A549 (cell line): ENCODE measurements at places on chromosomes 6 and 20. TPM values are rescaled to one million over a fixed set of nuclear protein-coding genes. Genes with fewer than 3 reads are reported as not detected.

Gene OPRL1
- 0.83 to 1.5 TPM (median 1.2 TPM) in 3 replicates for polyA plus RNA-seq

Gene RPS6KA2
- polyA plus RNA-seq, result 0.03 to 0.05 TPM in 2 of 3 replicates, not detected in the other

Gene CUL9
- 10.9 to 12.7 TPM (median 12.5 TPM) in 3 replicates for polyA plus RNA-seq

Gene MTHFD1L
- 27.2 to 32.0 TPM (median 30.8 TPM) in 3 replicates for polyA plus RNA-seq

DNA sequence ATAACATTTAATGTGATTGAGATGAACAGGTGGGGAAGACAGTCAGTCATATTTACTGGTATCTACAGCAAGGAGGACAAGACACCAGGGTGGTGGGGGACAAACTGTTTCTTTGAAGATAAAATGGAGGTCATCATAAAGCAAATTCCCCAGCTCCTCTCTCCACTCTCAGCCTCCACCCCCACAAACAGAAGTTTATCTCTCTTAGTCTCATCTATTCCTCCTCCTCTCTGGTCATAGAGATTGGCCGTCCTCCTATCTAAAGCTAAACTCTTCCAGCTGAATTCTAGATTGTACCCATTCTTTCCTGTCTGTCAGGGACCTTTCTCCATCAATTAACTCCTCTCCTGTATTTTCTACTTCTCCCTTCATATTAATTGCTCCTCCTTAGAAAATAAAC lies 71.1 kb downstream of the KIF6 start:
- DNase-seq, result no peak

- DNase-seq, result no peak
Measured at GRCh38 chr6:122749451-122750050, 30.0 kb upstream of the FABP7 start.

- DNase-seq, result no peak
Measured at GRCh38 chr6:138089325-138089724, 17.9 kb downstream of the PERP start.

GRCh38 chr6:53302678-53303360 lies 45.9 kb downstream of the ELOVL5 start:
- peak; percentile 51 for DNase-seq

- no peak for DNase-seq
Measured at GRCh38 chr6:5525209-5525608, 263.9 kb downstream of the FARS2 start.

DNA sequence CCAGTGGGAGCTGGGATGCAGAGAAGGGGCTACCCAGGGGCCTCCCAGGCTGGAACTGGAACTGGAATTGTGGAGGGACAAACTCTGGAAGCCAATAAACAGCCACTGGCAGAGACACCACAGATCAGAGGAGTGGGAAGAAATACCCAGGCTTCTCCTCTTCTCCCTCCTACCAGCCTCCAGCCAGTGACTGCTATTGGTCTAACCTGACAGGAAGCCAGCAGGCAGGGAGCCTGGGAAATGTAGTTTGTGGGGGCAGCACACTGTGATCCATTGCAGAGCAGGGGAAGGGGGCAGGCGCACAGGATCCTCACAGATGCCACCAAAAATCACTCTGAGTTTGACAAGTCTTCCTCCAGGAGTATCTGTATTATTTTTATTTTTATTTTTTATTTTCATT lies 12.1 kb upstream of the MLN start:
- peak; percentile 39 for DNase-seq
